Activated naive CD8-positive, alpha-beta T cell treated with anti-CD3 and anti-CD28 coated beads, Interleukin-2, amount 10 ng/mL, durations not matched to agents 7 days and 5 days (primary cell): ENCODE measurements at places on chromosomes 2 and 18. TPM values are rescaled to one million over a fixed set of nuclear protein-coding genes. Genes with fewer than 3 reads are reported as not detected.

DNA sequence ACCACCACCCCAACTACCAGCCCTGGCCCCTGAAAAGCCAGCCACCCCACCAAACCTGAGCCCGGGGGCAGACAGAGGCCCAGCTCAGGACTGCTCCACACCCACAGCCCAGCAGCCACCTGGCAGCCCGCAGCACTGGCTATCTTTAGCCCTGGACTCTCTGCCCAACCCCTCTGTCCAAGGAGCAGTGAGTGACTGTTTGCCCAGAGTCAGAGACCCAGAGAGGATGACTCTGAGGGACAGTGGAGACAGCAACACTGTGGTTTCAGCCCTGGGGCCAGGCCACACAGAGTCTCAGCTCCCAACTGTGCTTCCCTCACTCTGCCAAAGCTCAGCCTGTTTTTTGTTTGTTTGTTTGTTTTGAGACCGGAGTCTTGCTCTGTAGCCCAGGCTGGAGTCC lies 32.6 kb downstream of the BIN1 start:
- DNase-seq = no peak

DNA sequence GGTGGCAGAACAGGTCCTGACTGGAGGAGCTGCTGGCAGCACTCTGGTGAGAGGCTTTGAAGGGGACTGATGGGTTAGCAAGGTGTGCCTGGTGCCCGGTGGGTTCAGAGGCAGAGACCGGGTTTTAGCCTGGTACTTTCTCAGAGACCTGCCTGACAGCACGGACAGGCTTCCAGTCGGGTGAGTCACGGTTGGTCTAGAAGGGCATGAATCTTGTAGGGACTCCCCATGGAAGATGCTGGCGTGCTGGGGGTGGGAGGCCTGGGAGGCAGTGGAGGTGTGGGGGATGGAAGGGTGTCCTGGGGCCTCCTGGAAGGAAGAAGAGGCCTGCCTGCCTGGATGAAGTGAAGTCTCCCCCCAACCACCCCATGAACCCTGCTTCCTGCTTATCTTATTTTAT lies 52.6 kb downstream of the ACKR3 start:
- DNase-seq = no peak

COL6A3 gene
- 0.45 TPM for total RNA-seq

- DNase-seq = no peak
Observed at GRCh38 chr2:51662187-51662586, 630.3 kb upstream of the NRXN1 start.
